RCC 7860 (cell line): ENCODE measurements at places on chromosomes 3 and 15.
A peak's percentile ranks its signal among the peaks of the same experiment; 100 is the strongest.

GRCh38 chr3:99023590-99024192, 122.2 kb upstream of the DCBLD2 start:
- peak; percentile 28 for DNase-seq

- peak; percentile 55 for DNase-seq
Observed at GRCh38 chr15:40878785-40879184, 4.8 kb upstream of the RHOV start.

DNA sequence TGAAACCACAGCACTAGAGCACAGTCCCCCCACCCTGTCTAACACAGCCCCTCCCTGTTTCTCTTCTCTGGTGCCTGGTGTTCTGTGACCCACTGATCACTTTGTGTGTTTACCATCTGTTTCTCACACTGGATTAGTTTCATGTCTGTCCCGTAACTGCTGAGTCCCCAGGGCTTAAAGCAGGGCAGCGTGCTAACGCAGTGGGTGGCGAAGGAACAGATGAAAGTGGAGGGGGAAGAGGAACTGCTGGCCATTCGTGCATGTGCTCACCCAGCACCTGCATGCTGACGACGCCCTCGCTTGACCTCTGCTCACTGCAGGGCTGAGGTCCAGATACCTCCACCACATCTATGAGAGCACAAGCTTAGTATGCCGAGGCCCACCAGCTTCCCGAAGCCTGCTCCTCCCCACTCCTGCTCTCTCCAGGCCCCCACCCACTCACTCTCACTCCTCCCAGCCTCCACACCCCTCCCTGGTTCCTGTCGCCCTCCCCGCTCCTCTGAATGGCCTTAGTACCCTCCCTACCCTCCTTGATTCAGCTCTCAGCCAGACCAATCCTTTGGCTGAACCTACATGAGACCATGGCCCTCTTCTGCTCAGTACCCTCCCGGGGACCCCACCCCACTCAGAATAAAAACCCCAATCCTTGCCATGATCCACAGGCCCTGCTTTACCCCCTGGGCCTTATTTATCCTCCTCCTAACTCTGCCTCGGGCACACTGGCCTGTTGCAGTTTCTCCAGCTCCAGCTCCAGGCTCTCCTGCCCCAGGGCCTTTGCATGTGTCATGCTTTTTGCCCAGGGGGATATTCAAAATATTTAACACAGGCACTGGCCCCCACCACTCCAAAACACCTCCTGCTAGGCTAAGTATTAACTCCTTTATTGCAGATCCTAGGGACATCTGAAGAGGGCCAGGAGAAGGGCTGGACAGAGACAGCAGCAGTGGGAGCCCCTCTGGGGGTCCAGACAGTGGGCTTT, 15.1 kb upstream of the IQSEC1 start:
- no peak for DNase-seq

DNA sequence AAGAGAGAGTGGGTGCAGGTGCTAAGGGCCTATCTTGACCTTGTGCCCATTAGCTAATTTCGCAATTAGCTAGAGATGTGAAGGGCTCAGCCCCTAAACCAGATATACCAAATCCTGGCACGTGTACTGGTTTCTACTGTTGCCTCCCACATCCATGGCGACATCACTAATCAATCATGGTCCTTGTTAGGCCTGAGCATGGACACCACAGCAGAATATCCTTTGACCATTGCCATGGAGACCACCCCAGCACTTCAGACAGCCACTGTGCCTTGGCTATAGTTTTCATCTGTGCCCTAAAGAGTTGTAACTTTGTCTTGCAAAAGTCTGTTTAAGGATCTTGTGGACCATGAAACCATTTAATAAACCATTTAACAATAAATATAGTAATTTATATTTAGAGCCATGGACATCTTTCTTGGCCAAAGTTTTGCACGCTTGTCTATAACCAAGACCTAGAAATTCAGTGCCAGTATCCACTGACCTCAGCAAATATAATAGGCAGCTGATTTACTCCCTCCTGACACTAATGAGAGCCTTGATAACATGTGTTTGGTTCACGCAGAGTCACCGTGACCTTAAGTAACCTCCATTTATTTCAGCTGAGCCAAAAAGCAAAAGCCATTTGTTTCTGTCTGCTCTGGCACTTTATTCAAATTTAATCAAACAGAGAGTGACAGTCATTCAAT, 43.4 kb downstream of the COLQ start:
- DNase-seq: no peak

GRCh38 chr3:36993326-36994283, at the start of gene MLH1:
TSS of gene MLH1 (plus strand) at chr3:36993518. CDS start at chr3:36993548, 30 bp downstream.
- DNase-seq: peak; percentile 100

DNA sequence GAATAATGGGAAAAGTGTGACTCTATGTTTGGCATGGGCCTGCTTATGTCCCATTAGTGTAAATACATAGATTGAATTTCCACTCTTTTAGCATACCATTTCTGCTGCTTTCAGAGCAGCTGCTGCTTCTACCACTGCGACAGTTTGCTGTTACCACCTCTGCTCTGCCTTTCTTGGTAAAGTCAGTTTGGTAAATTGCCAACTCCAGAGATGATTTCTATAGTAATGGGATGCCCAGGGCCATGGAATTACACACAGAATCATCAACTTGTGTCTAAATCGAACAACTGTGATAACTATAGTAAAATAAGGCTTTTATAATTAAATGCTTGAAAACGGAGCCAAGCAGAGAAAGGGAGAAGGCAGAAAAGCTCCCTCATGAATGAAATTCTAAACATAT, 168.4 kb upstream of the VEPH1 start:
- no peak for DNase-seq

DNA sequence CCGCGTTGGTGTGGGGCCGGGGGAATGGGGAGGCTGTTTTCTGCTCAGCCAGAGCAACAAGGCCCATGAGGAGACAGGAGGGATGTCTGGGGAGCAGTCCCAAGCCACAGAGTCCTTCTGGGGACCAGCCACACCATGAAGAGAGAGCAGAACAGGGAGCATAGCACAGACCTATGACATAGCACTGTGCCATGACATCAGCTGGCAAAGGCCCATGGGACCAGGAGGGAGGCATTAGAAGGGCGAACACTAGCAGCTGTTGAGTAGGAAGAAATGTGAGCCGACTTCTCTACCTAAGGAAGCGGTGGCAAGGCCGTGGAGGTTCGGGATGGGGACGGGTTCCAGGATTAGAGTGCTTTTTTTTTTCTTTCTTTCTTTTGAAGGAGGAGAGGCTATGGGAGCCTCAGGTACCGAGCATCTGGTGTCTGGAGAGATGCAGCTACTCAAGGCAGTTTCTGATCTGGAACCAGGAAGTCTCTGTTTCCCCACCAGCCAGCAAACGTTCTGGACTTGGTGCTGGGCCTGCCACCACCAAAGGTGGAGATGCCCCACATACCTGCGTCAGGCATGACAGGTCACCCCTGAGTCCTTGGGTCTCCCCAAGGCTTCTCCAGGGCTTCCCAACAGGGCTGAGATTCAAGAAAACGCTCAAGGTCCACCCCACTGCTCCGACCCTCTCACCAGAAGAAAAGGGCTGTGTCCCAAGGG, 77.3 kb upstream of the CGNL1 start:
- no peak for DNase-seq

DNA sequence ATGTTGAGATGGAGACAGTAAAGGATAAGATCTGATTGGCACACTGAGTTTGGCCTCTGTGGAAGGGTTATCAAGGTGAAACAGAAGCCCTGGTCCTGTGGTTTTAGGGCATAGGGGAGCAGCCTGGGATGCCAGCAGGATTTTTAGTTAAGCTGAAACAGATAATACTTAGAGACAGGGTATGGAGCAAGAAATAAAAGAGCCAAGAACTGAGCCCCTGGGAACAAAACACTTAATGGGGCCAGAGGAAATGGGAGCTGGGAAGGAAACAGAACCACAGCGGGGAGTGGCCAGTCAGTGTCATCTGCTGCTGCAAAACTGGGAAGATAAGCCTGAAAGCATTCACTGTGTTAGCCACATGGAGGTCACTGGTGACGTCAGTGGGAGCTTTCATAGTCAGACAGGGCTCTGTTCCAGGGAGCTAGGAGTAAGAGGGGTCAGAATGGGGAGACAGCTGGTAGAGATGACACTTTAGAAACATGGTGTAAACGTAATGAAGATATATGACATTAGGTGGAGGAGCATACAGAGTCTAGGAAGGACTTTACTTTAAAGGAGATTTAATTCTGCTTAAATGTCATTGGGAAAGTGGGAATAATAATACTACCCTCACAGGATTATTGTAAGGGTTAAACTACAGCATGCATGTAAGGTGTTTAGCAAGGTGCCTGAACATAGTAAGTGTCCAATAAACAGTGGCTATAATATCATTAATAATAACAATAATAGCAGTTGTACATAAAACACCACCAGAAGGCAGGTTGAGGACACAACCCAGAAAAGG, 172.7 kb upstream of the CTNNB1 start:
- peak; percentile 9 for DNase-seq

DNA sequence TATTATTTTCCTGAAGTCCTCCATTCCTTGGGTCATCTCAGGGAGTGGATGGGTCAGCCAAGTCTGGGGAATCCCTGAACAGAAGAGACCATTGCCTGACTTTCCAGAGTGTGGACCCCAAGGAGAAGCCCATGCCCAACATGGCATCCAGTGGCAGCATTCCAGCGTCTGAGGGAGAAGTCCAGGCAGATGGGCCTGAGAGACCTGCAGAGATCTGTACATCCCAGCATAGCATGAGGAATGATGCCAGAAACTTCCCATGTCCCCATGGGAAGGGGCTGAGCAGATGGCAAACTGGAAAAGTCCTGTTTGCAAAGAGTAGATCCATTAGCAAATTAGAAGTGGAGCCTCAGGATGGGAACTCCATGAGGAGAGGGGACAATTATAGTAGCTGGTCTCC, 17.6 kb upstream of the COLQ start:
- DNase-seq: no peak

- no peak for DNase-seq
Observed at GRCh38 chr15:32657198-32657883, 15.8 kb downstream of the SCG5 start.

GRCh38 chr15:42203891-42204290, 4.2 kb downstream of the VPS39 start:
- DNase-seq: no peak

DNA sequence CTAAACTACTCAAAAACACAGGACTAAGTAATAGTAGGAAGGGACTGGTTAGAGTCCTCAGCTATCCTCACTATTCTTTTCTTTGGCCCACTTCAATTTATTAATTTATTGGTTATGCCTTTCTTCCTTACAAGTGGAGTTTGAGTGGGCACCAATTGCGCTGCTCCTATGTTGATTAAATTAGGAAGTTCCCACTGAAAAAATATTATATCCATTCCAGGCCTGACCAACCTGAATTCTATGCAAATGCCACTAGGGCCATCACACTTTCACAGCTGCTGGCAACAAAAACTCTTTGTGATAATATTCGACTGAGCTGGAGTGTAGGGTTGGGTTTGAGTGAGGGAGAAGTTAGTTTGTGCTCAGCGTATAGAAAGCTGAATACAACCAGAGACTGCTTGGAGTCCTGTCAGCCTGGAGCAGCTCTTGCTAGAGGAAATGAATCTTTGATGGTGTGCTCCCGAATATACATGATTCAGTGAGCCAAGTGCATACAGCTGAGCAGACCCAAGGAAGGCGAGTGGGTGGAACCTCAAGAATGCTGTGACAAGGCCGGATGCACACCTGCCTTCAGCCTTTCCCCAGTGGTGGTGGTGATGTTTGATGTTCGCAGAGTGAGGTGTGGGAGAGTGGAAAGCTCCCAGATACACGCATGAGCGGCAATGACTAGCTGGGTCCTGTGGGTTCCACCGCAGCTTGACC, 1.5 kb downstream of the ARHGEF3 start:
- no peak for DNase-seq

- DNase-seq: no peak
Observed at GRCh38 chr3:18215639-18216038, 209.5 kb downstream of the SATB1 start.

- no peak for DNase-seq
Observed at GRCh38 chr3:8112587-8112986, 389.0 kb upstream of the LMCD1 start.

DNA sequence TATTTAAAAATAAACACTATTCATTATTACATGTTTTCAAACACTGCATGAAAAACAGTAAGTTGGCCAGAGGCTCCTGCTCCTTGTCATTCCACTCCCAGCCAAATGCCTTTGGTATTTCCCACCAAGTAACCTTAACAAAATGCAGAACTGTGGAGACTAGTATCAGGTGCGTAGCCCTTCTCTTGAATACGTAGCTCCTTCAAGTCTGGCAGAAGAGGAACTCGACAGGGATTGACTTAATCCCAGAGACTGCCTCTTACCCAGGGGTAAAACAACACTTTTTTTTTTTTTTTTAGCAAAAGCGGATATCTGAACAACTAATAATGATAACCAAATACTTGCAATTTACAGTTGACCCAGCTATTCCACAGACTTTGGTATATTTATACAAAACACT, 738 bp downstream of the COMMD2 start:
- no peak for DNase-seq

GRCh38 chr3:162142511-162142910, 645.9 kb downstream of the OTOL1 start:
- DNase-seq: no peak
